Activated CD4-positive, alpha-beta memory T cell treated with anti-CD3 and anti-CD28 coated beads for 36 hours (primary cell): ENCODE measurements at places on chromosomes 7 and 10. TPM values are rescaled to one million over a fixed set of nuclear protein-coding genes. Genes with fewer than 3 reads are reported as not detected.

DNA sequence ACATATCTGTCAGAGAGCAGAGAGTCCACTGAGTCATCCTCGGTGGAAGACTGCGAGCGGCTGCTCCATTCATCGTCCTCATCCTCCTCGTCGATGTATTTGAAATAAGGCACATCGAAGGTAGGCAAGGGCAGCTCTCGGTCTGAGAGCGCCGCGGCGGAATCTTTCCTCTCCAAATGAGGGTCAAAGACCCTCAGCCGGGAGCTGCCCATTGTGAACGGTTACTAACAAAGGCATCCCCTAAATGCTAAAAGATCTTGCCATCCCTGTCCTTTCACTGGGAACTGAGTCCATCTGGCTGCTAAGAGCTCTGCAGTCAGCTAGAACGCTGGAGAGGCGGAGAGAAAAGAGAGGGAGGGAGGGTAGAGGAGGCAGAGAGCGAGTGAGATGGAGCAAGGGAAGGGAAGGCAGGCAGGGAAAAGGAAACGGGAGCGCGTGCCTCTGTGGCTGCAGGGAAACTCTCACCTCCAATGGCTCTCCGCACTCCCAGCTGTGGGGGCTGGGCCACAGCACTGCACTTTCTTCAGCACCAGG, 163.4 kb downstream of the RAPGEF5 start:
- H3K27me3 ChIP-seq = peaks cover 4% of the 10 kb centered on the region
- H3K27ac ChIP-seq = no peak overlapping the region
- no peaks in the 10 kb centered on the region for H3K36me3 ChIP-seq
- DNase-seq = no peak

GRCh38 chr7:31074403-31075085, 22.4 kb downstream of the ADCYAP1R1 start:
- H3K27ac ChIP-seq = no peak overlapping the region
- no peaks in the 10 kb centered on the region for H3K36me3 ChIP-seq
- no peak overlapping the region for H3K4me3 ChIP-seq
- no peaks in the 10 kb centered on the region for H3K27me3 ChIP-seq
- no peak for DNase-seq

EN2 gene
- total RNA-seq = not detected

DNA sequence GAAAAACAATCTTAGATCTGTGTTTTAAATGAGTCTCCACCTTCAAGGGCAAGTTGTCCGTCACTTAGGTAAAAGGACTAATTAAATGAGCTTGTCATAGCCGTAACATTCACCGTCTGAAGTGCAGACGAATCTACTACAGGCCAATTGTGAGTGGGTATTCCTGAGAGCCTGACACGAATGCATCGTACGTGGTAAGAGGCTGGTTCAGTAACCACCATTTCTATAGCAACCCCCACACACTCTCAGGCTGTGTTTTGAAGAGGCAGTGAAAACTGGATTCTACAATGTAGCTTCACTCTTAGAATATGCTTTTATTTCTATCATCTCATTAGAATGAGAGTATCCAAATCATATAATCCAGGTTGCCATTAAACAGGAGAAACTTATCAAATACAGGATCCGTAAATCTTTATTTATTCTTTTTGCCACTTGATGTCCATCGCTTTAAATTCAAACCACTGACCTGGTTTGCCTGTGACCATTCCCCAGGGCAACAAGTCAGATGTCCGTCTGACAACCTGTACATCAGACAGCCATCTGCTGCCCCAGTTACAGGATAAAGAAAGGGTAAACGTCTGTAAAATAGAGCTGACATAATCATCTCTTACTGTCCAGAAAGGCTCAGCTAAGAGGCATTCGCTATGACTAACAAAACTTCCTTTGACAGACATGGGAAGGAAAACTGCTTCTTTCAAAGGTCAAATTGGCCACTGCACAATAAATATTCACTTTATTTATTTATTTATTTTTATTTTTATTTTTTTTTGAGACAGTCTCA, 70.3 kb upstream of the NMT2 start:
- peaks cover 4% of the 10 kb centered on the region for H3K36me3 ChIP-seq
- peaks cover 14% of the 10 kb centered on the region for H3K4me1 ChIP-seq
- no peak overlapping the region for H3K27ac ChIP-seq
- peak; percentile 33 for DNase-seq
- no peak overlapping the region for H3K4me3 ChIP-seq

OR6B1 gene
- total RNA-seq = not detected

DNA sequence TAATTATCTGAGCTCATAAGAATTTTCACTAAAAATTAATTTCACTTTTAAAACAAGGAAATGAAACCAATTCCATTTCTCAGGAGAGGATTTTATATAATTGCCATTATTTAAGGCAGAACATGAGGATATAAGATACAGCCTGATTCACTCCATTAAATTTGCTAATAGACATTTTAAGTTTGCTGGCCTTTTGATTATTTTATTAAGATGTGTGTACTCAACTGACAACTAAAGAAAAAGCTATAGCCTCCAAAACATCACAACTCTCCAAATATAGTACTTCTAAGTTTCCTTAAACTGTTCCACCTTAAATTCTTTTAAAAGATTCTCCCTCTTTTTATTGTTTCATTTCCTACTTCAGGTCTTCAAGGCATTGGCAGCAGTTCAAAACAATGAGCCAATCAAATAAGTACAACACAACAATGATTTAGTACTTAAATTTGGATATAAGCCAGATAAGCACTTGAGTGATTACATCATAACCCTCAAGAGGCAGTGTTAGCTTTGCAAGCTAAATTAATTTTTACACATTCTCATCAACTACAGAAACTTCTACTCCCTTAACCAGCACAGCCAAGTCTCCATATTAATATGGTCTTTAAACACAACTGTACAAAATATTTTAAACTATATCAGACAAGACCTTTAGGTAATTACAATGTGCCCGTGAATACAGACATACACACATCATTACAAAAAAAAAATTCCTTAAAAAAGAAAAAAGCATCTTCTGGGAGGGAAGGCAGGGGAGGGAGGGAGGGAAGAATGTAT, 121.8 kb downstream of the KMT2C start:
- H3K36me3 ChIP-seq = peaks cover 11% of the 10 kb centered on the region
- no peaks in the 10 kb centered on the region for H3K27me3 ChIP-seq
- no peak for DNase-seq
- H3K4me3 ChIP-seq = no peak overlapping the region
- no peak overlapping the region for H3K27ac ChIP-seq

GRCh38 chr10:65231148-65231547, 1694.7 kb upstream of the LRRTM3 start:
- H3K27me3 ChIP-seq = no peaks in the 10 kb centered on the region
- H3K4me1 ChIP-seq = no peaks in the 10 kb centered on the region
- no peak for DNase-seq
- H3K27ac ChIP-seq = no peak overlapping the region

PDZD7 gene
- total RNA-seq = 0.93 TPM

DNA sequence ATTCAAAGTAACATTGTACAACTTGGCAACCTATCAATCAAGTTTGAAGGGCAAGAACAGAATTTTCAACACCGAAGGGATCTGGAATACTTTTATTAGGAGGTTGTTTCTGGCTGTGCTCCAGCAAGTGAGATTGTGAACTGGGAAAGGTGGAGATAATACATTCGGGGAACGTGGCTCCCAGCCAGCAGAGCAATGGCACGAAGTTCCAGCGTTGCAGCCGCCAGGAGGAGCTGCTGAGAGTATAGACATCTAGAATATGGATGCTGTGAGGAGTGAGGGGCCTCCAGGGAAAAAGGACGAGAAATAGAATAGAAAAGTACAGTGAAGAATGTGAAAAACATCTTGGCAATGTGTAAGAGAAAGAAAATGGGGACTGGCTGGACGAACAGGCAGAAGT, 69.5 kb downstream of the TCERG1L start:
- no peaks in the 10 kb centered on the region for H3K4me1 ChIP-seq

DNA sequence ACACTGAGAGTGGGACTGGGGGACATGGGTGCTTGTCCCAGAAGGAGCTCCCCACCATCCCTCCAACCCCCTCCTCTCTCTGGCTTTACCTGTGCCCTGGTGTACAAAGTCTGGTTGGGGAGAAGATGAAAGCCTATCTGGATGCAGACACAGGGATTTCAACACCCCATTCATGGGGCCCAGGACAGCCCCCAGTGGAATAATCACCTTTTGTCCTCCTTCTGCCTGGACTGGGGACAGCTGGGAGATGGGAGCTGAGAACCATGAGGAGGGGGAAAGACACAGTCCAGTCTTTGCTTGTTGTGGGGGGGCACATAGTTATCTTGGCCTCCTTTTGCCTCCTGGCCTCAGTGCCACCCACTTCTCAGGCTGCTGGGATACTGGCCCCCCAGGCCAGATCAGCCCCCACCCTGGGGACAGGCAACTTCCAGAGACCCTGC, 1.4 kb downstream of the SSC4D start:
- DNase-seq = no peak
- no peak overlapping the region for H3K27ac ChIP-seq
- no peak overlapping the region for H3K4me3 ChIP-seq
- no peaks in the 10 kb centered on the region for H3K27me3 ChIP-seq

OPALIN gene
- not detected for total RNA-seq

DNA sequence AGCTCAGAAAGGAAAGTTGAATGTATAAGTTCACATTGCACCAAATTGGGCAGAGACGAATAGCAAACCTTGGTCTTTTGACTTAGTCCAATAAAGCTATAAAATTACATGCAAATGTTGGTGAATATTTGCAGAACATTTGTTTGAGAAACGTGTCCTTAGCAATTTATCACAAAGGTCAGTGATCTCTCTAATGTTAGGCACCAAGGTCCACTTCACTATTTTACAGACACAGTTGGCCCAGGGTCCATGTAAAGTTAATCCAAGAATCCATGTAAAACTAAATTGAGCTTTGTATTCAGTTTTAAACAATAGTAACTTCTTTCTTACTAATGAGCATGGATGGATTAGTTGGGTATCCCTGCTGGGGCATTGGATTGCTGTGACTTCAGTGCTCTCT, 617.7 kb downstream of the NRG3 start:
- H3K27ac ChIP-seq = no peak overlapping the region
- DNase-seq = no peak
- H3K4me3 ChIP-seq = no peak overlapping the region
- H3K4me1 ChIP-seq = no peaks in the 10 kb centered on the region
- H3K27me3 ChIP-seq = no peaks in the 10 kb centered on the region
- H3K36me3 ChIP-seq = no peaks in the 10 kb centered on the region

GDF2 gene
- total RNA-seq = not detected

- no peak overlapping the region for H3K4me3 ChIP-seq
- H3K4me1 ChIP-seq = no peaks in the 10 kb centered on the region
- H3K36me3 ChIP-seq = no peaks in the 10 kb centered on the region
- no peak for DNase-seq
- peaks cover 23% of the 10 kb centered on the region for H3K27me3 ChIP-seq
Measured at GRCh38 chr10:2836921-2837662, 230.3 kb upstream of the PFKP start.

ENTPD1 gene
- 2.5 TPM for total RNA-seq

DNA sequence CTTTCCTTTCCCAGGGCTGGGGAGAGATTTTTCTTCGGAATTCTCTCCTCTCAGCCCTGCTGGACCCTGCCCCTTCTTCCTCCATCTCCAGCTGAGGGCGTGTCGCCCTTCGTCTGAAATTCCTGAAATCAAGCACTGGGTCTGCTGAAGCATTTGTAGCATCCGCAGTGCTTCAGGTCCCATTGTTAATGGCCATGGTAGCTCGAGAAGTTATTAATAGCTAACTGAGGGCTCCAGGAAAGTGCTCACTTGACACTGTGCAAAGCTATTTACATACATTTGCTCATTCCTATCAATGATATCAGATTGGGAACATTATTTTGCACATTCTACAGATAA, 515 bp downstream of the FAM149B1 start:
- H3K36me3 ChIP-seq = peaks cover 16% of the 10 kb centered on the region
- DNase-seq = no peak
- peaks cover 32% of the 10 kb centered on the region for H3K4me1 ChIP-seq
- H3K27ac ChIP-seq = peak overlapping the region; percentile 81

DNA sequence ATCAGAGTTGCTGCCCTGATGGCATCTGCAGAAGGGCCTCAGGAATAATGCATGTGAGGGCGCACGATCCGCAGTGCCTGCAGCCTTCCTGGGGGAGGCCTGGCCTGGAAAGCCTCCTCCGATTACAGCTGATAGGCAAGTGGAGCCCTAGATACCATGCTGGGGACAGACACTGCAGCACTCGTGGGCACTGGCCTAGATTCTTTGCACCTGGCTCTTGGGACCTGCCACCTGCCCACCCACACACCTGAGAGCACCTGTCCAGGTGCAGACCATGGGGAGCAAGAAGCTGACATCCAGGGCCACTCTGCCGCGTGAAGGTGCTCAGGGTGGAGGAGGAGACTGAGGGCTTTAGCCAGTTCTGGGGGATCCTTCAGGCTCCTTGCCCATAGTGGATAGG, 14.8 kb downstream of the YKT6 start:
- no peak overlapping the region for H3K27ac ChIP-seq
- no peak overlapping the region for H3K4me3 ChIP-seq
- DNase-seq = no peak
- no peaks in the 10 kb centered on the region for H3K27me3 ChIP-seq
- peaks cover 12% of the 10 kb centered on the region for H3K36me3 ChIP-seq

PLCE1 gene
- total RNA-seq = not detected

DNA sequence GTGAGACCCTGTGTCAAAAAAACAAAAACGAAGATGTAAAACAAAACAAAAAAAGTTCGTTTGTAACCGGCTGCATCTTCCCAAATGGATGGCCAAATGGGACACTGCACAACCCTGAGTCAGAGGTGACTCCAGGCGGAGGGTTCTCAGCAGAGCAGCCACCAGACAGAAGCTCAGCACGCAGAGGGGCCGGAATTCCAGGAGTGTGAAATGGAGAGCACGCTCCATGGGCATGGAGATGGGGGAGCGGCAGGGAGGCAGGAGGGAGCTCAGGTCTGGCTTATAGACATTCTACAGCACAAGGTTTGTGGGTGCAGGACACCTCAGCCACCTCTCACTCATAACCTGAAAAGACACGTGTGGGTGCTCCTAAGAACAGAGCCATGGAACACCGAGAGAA, 227.0 kb downstream of the MAD1L1 start:
- H3K27ac ChIP-seq = no peak overlapping the region
- H3K36me3 ChIP-seq = no peaks in the 10 kb centered on the region
- H3K4me1 ChIP-seq = no peaks in the 10 kb centered on the region
- H3K27me3 ChIP-seq = no peaks in the 10 kb centered on the region

DNA sequence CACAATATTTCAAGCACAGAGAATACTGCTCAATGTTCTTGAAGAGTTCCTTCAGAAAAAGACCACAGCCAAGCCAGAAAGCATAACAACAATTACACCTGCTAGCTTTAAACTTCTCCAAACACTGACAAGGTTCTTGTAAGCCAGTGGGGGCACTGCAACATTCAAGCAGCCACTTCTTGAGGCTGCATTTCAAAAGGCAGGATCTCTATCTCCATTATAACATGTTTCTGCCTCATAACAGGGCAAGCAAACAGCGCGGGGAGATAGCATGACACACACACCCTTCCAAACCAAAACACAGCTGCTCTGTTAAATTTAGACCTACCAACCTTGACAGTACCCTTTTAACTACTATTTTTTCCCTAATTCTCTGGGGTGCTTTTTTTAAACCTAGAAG, 30.8 kb downstream of the CHCHD3 start:
- DNase-seq = no peak
- H3K27ac ChIP-seq = no peak overlapping the region
- peaks cover 15% of the 10 kb centered on the region for H3K4me1 ChIP-seq
- H3K27me3 ChIP-seq = no peaks in the 10 kb centered on the region
- H3K4me3 ChIP-seq = no peak overlapping the region
